ENCODE measurements at places on chromosomes 2 and 18.
A peak's percentile ranks its signal among the peaks of the same experiment; 100 is the strongest.

GRCh38 chr2:118675531-118675930 is 171.9 kb downstream of the EN1 start:
- DNase-seq, result no peak

GRCh38 chr2:128921751-128922150 is 603.1 kb upstream of the HS6ST1 start:
- DNase-seq, result no peak

- DNase-seq, result no peak
Observed at GRCh38 chr2:238116298-238117198, 16.4 kb downstream of the ESPNL start.

GRCh38 chr2:8636041-8636491 is 45.8 kb upstream of the ID2 start:
- no peak for DNase-seq

GRCh38 chr2:240886023-240886565 is 9.9 kb downstream of the MAB21L4 start:
- DNase-seq, result no peak

DNA sequence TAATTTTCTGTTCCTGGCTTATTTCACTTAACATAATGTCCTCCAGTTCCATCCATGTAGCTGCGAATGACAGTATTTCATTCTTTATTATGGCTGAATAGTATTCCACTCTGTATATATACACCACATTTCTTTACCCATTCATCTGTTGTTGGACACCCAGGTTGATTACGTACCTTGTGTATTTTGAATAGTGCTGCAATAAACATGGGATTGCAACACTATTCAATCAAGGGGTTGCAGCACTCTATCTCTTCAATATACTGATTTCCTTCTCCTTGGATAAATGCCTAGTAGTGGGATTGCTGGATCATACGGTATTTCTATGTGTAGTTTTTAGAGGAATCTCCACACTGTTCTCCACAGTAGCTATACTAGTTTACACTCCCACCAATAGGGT is 61.3 kb downstream of the THADA start:
- DNase-seq, result no peak

DNA sequence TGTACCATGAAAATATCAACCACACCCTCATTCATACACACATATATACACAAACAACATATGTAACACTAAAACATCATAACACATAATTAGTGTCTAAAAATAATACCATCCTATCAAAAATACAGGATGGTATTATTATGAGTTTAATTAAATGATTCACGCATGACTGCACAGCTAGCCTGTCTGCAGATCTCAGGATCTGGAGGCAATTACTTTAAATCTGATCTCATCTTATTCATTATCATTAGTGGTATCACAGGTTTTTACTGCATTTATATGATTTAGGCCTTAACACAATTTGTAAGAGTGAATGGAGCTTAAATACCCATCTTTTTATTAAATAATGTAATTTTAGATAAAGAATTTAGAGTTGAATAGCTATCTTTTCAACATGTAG is 443.4 kb upstream of the LINC00305 start:
- no peak for DNase-seq

DNA sequence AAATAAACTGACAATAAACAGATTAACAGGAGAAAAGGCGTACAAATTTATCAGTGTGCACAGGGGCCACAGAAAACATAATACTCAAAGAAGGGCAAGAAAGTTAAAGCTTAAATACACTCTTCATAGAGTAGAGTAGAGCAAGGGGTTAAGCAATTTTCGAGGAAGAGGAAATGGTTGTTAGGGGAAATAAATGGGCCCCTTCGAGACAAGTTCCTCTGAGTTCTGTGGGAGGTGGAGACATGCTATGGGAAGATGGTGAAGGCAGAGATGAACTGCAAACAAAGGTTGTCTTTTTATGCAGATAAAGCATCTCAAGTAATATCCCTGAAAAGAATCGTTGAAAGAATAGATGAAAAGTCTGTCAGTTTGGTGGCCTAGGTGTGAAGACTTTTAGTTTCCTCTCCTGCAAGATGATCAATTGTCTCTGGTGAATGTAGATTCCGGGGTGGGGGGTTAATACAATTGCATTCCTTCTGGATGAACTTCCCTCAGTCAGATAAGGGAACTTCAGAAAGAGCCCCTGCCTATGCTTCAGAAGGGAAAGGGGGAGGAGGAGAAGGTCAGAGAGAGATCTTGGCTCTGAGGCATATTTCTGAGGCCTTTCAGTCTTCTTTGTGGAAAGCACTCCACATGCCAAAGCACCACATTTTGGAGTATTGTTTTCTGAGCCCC is 127.0 kb downstream of the METTL4 start:
- DNase-seq, result no peak

DNA sequence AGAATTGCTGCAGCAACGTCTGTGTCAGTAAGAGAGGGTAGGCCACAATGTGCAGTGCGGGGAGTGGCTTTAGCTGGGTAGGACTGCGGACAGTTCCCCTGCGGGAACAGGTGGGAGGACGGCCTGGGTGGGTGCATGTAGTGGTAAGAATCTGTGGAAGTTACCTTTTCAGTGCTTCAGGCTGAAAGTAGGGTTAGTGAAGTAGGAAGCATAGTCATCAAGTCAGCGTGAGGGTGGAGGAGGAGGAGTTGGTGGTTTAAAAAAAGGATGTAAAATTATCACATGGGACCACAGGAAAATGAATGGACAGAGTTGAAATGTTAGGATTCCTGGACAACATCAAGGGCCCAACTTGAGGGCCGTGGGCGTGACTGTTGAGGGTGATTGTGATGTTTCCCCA is 13.2 kb downstream of the CEP192 start:
- DNase-seq, result no peak

DNA sequence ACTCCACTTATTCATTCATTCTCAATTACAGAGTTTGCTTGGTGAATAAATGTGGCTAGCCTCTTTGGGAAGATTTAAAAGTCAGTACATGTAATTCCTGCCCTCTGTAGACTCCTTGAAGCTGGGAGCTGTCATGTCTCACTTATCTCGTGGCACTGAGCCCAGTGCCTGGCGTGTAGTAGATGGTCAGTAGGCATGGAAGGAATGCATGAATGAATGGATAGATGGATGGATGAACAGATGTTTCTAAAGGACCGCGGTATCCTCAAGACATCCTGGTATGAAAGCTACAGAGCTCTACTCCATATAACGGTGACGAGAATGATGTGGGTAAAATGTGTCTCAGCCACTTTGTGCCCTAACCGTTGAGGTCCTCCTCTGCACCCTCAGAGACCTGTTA is 83.0 kb downstream of the MARCO start:
- no peak for DNase-seq

GRCh38 chr2:9753665-9754531 is 89.4 kb upstream of the TAF1B start:
- DNase-seq, result peak; percentile 41

- DNase-seq, result no peak
Observed at GRCh38 chr2:44433895-44434294, 72.1 kb downstream of the CAMKMT start.

DNA sequence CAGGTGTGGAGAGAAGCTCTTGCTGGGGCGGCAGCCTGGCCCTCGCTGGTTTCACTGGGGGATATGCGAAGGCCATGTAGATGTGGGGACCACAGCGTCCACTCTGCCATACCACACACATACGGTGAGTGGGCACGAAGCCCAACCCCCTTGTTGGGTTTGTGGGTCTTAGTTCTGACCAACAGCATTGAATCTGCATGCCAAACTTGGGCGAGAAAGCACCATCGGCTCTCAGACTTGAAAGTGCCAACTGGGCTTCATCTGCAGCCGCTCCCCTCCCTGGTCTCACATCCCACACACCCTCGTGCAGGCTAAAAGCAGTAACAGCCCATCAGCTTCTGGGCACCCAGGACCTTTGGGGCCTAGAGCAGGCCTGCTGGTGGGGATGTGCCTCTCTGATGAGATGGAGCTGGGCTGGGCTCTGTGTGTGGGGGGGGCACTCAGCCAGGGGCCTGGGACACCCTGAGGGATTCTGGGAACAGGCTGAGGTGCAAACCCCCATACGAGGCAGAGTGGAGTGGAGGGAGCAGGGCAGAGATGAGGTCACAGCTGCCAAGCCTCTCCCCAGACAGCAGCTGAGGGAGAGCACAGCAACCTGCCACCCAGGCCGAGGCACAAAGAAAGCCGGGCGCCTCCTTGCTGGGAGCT is 264.4 kb downstream of the TWIST2 start:
- DNase-seq, result no peak

DNA sequence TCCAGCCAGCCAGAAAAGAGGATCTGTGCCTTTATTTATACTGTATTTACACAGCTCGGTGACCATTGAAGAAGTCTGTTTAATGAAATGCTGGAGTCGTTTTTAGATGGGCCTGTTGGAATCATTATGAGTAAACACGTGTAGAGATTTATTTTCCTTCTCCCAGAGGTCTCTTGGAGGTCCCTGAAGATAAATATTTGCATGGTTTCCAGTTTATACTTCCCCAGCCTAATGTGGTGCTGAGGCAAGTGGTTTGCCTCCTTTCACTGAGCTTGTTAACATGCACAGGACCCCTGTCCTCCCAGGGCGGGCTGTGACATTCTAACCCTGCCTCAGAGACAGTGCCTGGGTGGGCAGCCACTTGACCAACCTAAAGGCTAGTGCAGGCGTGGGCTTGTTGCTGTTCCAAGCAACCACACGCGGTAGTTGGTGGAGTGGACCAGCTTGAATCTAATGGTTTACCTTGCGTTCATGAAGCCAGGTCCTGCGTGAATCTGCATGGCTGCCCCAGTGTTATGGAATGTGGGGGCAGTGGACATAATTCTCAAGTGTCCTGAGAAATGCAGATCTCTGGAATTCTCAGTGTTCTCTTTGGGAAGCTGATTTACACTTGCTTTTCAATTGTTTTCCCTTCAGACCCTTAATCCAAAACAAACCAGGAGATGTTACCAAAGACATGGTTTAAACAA is 130.2 kb upstream of the DLX2 start:
- DNase-seq, result no peak

DNA sequence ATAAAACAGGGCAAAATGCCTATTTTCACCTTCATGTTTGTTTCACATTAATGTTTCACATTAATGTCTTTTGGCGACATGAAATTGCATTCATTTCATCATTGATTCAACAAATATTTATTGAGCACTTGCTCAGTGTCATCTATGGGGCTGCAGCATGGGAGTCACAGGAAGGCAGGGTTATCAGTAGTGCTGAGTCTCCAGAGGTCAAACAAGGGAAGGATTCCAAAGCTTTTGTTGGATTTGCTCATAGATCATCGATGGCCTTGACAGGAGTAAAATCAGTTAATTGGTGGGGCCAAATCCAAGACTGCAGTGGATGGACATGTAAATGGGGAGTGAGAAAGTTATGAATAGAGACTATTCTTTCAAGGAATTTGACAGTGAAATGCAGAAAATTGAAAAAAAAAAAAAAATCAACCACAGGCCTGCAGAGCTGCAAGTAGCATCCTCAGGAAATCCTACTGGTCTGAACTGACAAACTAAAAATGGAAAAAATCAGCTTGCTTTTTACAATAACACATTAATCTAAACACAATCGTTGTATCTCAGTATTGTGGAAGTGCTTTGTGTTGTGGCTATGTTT is 1290.8 kb downstream of the DPP10 start:
- no peak for DNase-seq

- DNase-seq, result no peak
Observed at GRCh38 chr2:54560146-54560881, 104.2 kb downstream of the SPTBN1 start.

DNA sequence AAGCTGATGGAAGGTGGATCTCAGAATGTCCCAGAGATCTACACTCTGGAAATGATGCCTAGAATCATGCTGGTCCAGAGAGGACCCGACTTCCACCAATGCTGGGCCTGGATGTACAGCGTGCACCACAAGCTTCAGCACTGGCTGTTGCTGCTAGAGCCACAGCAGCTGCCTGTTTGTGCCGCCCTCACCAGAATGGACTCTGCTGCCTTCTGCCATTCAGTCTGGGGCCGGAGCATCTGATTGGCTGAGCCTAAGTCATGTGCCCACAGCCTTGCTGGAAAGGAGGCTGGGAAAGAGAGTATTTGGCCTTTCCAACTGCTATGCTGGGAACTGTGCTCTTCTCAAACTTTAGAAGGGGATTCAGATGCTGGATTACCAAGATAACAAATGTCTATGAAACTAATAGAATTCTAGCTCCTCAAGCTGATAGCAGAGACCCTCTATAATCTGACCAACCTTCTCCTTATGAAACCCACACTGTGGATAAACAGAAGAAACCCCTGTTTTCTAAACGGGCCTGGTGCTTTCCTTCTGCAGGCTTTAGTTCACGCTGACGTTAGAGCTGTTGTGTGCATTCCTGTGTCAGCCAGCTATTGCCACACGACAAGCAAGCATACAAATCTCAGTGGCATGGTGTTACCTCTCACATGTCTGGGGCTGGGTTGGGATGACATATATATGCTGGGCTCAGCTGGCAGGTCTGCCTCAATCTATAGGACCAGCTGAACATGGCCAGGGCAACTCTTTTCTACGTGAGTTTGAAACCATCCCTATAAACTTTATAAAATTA is 4.1 kb upstream of the LOXHD1 start:
- no peak for DNase-seq

GRCh38 chr2:241944821-241945220 is 75.3 kb downstream of the RTP5 start:
- no peak for DNase-seq

DNA sequence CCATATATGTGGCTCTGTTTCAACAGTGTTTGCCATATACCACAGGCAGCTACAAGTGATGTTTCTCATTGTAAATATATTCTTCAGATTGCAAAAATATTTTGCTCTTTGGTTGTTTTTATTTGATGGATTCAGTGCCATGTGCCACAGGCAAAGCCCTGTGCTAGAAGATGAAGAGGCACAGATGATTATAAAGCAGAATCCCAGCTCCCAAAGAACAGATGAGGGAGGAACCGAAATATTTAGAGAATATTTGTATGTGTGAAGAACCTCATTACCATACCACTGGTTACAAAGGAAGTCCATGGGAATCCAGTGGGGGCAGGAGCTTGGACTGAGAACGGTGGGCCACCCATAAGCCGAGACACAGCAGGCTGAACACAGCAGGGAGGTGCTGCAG is 143.8 kb upstream of the NDUFV2 start:
- DNase-seq, result no peak

GRCh38 chr2:15662026-15662425 is 70.4 kb downstream of the DDX1 start:
- no peak for DNase-seq

DNA sequence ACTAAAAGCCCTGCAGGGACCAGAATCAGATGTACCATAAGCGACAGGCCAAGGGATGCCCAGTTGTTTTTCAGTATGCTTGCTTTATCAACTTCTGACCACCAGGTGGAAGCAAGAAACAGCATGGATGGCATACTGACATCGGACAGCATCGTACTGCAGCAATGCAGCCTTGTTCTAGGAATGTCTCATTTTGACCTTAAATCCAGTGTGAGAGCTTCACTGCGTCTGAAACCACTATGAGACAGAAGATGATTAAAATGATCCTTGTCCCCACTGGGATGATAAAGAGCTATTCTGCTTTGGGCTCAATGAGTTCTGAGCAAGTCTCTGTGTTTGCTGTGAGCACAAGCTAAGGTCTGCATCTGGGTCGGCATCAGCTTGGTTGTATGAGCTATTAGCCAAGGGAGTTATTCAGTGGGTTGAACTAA is 54.3 kb downstream of the CDK15 start:
- peak; percentile 37 for DNase-seq

- no peak for DNase-seq
Observed at GRCh38 chr2:239006622-239007285, 158.9 kb downstream of the TWIST2 start.
